Hypothalamus (tissue), 51 donors: ENCODE measurements at places on chromosomes 1 and 21.

DNA sequence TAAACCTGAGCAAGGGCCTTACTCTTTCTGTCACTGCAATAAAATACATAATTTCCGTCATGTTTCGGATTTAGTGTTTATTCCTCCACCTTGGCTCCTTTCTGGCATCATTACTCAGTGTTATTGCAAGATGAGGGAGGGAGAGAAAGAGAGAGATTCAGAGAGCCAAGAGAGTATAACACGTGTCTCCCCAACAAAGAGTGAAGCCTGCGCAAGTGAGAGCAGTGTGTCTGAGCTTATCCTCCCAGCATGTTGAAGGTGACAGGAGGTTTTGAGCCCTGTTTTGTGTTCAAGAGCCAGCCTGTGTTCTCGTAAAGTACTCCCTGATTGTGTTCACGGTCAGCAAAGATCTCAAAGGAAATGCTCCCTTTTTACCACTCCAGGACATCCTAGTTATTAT lies 6.3 kb downstream of the RUNX1 start:
- DNase-seq = no peak

GRCh38 chr1:230618537-230618936 lies 23.7 kb upstream of the COG2 start:
- DNase-seq = no peak

- no peak for DNase-seq
These were observed 116.8 kb downstream of the LRRC53 start for GRCh38 chr1:74395571-74395970.

- DNase-seq = no peak
These were observed 4.0 kb downstream of the PRELP start for GRCh38 chr1:203479646-203480045.

DNA sequence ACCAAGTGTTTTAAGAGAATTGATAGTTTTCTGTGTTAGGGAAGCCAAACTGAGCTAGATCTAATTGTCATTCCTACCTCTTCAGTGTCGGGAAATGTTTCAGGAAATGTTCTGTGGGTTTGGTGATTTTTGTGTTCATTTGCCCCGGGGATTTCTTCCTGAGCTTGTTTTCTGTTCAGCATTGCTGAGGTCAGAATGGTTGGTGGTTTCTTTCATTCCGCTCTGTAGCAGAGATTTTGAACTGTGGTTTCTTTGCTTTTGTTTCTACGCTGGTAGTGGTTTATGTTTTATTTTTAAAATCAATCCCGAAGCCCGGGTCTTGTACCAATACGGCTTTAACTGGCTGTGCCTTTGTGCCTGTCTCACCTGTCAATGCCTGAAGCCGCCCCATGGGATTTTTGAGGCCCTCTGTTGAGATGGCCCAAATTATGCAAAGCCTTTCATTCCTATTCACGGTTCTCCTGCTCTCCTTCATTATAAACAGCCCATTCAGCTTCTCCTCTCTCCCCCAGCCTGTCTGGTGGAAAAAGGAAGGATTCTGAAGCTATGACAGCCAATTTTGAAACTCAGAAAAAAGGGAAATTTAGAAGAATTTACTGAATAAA lies 417.2 kb upstream of the KAZN start:
- DNase-seq = no peak

DNA sequence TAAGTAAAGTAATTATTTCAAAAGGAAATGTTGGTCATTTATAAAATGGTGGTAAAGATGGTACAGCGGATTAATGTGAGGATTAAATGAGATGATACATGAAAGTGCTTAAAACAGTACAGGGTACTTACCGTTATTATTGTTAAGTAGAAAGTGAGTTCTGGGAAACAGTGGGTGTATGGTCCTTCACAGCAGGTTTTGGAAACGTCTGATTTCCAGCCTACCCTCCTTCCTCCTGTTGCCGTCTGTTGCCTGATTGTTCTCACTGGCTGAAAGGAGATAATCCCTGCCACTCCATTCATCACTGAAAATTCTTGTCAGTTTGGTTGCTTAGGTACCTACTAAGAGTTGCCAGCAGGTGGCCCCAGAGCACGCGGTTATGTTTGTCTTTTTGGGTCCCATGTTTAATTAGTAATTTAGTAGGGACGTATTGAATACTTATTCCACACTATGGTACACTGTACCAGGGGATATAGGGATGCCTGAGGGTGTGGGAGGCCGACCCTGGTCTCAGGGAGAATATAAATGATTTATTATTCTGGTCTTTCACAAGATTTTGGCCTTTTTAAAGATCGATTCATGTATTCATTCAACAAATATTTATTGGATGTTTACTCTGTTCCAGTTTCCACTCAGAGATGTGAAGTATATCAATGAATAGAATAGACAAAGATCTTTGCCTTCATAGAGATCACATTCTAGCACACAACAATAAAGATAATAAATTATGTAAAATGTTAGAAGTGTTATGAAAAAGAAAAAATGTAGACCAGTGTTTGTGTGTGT lies 30.8 kb upstream of the RPTN start:
- no peak for DNase-seq

GRCh38 chr21:42232176-42232825 lies 13.4 kb downstream of the ABCG1 start:
- DNase-seq = no peak

DNA sequence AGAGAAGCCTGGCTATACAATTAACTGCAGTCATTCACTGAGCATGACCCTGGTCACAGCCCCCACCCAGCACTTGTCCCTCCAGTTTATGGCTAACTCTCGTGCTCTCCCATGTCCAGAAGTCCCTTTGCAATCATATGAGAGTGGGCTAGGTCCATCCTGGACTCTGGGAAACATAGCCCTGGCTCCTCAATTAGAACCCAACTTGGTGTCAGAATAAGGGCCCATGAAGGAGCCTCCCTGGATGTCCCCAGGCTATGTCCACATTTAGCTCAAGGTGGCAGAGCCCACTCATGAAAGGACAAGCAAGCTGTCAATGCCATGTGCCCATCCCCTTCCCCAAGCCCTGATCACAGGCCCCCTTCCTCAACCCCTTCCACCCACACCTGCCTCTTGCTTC lies 27.4 kb upstream of the HPDL start:
- no peak for DNase-seq
